ENCODE measurements at places on chromosomes 16 and 17.

DNA sequence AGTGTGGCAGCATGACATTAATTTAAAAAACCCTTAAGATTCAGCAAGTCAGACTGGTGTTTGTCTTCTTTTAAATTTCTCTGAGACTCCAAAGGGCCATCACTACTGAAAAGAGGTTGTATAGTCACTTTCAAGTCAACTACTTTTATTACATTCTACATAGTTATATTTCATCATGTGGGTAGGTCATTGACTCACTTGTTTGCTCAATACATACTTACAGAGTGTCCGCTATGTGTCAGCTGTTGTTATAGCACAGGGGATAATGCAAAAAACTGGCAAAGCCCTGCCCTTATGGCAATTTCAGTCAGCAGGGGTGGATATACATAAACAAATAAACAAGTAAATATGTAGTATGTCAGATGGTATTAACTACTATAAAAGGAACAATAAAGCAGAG, 2.5 kb upstream of the MYH4 start:
- DNase-seq: no peak

DNA sequence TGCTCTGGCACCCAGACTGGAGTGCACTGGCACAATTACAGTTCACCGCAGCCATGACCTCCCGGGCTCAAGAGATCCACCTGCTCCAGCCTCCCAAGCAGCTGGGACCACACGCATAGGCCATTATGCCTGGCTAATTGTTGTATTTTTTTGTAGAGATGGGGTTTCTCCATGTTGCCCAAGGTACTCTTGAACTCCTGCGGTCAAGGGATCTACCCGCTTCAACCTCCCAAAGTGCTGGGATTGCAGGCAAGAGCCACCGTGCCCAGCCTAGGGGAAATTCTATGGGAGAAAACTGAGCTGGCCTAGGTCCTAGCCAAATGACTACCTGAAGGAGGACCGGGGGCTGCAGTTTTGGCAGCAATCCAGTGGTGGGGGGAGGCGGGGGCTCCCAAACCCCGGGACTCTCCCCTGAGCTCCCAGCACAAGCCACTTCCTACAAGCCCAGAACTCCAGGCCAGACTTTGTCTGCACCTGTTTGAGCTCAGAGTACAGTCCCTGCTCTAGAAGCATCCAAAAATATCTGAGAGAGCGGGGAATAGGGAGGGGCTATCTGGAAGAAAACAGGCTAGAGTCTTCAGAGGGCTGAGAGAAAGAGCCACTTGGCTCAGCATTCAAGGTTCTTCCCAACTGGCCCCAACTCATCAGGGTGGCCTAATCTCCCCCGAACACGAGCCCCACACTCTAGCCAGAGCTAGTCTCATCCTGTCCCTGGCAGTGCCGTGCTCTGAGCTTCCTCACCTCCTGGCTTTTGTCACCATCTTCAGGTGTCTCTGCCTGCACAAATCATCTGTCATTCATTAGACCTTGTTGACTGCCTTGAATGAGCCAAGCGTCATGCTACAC, 9.1 kb downstream of the SRL start:
- DNase-seq: no peak

DNA sequence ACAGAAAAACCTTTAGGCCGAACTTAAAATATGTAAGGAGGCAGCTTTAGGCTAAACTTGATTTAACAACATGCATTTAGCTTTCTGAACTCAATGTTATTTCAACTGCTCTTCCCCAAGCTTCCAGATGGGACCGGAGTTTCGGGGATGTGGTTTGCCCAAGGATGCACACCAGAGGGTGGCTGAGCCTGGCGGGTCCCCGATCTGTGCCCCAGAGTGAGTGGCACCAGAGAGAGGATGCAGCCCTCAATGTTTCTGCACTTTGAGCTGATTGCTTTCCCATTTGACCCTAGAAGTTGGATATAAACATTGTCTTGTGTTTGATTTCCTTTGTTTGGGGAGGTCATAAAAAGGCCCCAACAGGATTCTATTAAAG, 348.0 kb upstream of the TNRC6C start:
- no peak for DNase-seq

- no peak for DNase-seq
These were observed 375 bp downstream of the STUB1 start for GRCh38 chr16:680625-680945.
